ENCODE measurements at places on chromosomes 2 and 18.

DNA sequence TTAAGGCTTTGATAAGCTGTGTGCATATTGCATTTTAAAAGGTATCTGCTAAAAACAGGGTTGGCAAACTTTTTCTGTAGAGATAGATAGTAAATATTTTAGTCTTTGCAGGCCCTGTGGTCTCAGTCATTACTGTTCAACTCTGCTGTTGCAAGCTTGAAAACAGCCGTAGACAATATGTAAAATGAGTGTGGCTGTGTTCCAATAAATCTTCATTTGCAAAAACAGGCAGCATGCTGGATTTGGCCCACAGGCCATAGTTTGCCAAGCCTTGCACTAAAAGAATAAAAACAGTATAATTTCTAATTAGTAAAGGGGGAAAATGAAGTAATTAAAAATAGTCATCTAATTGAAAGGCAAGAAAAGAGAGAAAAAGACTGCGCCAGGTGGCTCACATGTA is 35.3 kb downstream of the GCKR start:
- DNase-seq = no peak

- DNase-seq = no peak
Observed at GRCh38 chr2:45637440-45637839, 14.0 kb upstream of the PRKCE start.

DNA sequence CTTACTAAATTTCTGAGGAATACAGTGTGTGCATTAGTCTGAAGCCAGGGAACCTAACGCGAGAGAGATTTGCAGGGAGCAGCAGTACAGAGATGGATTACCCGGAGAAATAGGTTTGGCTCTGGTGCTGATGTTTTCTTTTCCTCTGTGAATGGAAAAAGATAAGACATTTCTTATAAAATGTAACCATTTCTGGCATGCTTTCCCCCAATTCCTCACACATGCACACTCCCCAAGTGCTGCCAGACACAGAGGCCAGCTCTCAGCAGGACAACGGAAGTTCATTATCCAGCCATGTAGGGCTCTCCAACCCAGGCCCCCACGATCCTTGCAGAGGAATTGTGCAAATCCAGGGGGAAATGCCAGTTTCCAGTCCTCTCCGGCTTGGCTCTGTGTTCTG is 224.5 kb upstream of the MGAT5 start:
- DNase-seq = no peak

DNA sequence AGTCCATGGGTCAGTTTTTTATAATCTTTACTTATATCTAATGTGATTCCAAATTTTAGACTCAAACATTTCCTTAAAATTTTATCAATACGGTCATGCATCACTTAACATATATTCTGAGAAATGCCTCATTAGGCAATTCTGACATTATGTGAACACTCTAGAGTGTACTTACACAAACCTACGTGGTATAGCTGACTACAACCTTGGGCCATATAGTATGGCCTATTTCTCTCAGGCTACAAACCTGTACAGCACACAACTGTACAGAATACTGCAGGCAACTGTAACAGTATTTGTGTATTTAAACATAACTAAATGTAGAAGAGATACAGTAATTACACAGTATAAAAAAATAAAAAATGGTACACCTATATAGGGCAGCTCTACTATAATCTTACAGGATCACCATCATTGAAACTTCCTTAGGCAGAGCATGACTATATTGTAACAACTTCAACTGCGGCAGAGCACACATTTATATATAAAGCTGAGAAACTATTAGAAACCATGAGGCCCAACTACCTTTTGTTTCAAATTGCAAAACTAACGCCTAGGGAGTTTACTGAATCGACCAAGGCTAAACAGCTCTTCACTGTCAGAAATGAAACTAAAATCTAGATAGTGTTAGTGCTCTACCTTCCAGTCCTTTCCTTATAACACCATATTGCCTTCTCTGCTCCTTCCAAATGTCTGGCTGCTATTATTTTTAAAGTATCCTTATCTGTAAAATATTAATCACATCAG is 6.9 kb downstream of the YES1 start:
- DNase-seq = no peak

- DNase-seq = no peak
Observed at GRCh38 chr2:219484343-219485200, 14.1 kb upstream of the GMPPA start.

- no peak for DNase-seq
Observed at GRCh38 chr2:172554352-172555271, 1.3 kb upstream of the PDK1 start.

- DNase-seq = no peak
Observed at GRCh38 chr18:75378376-75379315, 48.9 kb downstream of the SMIM21 start.

- no peak for DNase-seq
Observed at GRCh38 chr2:7201851-7202250, 284.6 kb downstream of the RNF144A start.
